ENCODE measurements at places on chromosomes 4 and X.

- no peak for DNase-seq
Observed at GRCh38 chr4:94202769-94203168, 4.9 kb upstream of the SMARCAD1 start.

DNA sequence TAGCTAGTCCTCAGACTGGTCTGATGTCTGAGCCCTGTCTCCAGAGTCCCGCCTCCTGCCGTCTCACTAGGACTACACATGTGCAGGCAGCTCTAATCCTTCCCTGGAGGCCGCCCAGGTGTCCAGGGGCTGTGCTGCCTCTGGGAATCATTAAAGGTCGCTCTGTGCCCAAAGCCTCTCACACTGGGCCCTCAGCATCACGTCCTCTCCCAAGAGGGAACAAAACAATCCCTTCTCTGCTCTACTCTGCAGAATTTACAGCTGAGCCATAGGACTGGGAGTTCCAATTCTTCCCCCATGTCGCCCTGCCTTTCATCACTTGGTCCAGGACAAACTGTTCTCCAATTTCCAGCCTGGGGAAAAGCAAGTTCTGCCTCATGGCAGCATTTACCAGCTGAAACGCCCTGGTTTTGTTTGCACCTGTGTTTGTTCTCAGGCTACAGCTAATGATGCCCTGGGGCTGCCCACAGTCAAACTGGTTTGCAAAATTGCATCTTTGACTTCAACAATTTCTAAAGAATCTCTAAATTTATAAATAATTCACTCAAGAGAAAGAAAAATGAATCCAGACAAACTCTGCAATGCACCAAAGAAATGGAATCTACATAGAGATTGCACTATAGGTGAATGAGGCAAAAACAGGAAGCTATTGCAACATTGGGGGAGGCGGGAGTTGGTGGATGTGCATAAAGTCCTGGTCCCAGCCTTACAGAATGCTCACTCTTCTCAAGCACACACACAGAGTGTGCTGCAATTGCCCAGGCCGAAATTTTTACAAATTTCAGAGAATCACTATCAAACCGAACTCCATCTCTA is 7.2 kb upstream of the MRFAP1 start:
- DNase-seq: no peak

DNA sequence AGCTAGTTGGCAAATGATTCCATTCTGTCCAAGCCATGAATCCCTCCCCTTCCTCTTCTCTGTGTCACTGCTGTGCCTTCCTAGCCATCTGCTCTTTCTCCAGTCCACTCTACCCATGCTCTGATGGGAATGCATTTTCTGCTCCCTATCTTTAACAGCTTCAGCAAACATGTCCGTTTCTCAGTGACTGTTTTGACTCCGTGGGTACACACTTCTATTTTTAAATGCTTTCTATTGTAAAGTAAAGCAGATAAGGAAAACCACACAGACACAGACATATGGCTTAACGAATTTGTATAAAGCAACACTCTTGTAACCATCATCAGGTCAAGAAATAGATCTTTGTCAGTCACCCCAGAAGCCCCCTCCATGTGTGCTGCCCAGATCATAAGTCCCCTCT is 72.4 kb upstream of the KLHL13 start:
- no peak for DNase-seq

DNA sequence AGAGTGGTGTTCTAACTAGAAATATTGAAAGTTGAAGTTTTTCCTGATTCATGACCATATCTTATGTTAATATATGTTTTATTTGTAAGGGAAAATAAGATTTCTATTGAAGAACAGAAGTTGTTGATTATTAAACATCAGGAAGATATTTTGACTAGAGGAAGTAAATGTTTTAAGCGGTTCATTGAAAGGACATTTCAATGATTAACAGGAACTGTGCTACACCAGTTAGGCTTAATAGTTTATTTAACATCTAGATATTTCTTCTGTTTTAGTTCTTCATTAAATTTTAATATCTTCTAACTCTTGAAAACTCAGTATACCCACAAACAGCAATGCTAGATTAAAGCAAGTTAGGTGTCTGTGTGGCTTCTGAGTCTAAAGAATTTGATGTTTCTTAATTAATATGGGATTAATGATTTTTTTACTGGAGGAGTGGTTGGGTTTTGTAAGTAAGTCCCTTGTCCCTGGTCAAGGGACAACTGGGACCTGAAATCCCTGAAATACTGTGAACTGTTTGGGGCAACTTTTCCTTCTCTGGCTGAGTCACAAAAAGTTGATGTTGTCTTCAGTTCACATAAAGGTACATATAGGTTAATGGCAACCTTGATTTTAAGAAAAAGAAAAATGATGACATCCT is 42.9 kb upstream of the CYP4V2 start:
- no peak for DNase-seq

- no peak for DNase-seq
Observed at GRCh38 chrX:29237972-29238371, 650.7 kb downstream of the IL1RAPL1 start.

DNA sequence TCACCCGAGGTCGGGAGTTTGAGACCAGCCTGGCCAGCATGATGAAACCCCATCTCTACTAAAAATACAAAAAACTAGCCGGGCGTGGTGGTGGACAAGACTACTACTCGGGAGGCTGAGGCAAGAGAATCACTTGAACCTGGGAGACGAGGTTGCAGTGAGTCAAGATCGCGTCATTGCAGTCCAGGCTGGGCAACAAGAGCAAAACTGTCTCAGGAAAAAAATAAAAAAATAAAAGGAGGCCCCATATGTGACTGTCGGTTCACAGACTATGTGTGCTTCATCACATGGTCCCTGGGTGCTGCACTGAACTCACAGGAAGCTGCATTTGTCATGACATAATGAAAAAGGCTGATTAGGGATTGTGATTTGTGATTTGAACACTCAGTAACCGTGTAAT is 6.4 kb downstream of the TRIML1 start:
- DNase-seq: no peak

Measured in GOT3 (cell line).